ENCODE measurements at places on chromosomes 2 and 18. TPM values are rescaled to one million over a fixed set of nuclear protein-coding genes. Genes with fewer than 3 reads are reported as not detected.

GRCh38 chr18:68865021-68865420 is 67.1 kb downstream of the CCDC102B start:
- no peak for DNase-seq
- no peak overlapping the region for H3K27ac ChIP-seq
- H3K4me3 ChIP-seq = no peak overlapping the region

DNA sequence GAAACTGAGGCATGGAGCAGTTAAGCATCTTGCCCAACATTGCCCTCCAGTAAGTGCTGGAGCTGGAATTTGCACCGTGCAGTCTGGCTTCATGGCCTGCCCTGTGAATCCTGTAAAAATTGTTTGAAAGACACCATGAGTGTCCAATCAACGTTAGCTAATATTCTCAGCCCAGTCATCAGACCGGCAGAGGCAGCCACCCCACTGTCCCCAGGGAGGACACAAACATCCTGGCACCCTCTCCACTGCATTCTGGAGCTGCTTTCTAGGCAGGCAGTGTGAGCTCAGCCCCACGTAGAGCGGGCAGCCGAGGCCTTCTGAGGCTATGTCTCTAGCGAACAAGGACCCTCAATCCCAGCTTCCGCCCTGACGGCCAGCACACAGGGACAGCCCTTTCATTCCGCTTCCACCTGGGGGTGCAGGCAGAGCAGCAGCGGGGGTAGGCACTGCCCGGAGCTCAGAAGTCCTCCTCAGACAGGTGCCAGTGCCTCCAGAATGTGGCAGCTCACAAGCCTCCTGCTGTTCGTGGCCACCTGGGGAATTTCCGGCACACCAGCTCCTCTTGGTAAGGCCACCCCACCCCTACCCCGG is 1.3 kb downstream of the PROC start:
- H3K27ac ChIP-seq = no peak overlapping the region
- peaks cover 38% of the 10 kb centered on the region for H3K27me3 ChIP-seq
- DNase-seq = no peak

SH3BP4 gene
- 0.12 TPM for total RNA-seq

IL37 gene
- not detected for total RNA-seq

All from activated CD8-positive, alpha-beta memory T cell treated with anti-CD3 and anti-CD28 coated beads, Interleukin-2, amount 10 ng/mL, durations not matched to agents 7 days and 5 days (primary cell).